ENCODE measurements at places on chromosomes 12 and 14.

DNA sequence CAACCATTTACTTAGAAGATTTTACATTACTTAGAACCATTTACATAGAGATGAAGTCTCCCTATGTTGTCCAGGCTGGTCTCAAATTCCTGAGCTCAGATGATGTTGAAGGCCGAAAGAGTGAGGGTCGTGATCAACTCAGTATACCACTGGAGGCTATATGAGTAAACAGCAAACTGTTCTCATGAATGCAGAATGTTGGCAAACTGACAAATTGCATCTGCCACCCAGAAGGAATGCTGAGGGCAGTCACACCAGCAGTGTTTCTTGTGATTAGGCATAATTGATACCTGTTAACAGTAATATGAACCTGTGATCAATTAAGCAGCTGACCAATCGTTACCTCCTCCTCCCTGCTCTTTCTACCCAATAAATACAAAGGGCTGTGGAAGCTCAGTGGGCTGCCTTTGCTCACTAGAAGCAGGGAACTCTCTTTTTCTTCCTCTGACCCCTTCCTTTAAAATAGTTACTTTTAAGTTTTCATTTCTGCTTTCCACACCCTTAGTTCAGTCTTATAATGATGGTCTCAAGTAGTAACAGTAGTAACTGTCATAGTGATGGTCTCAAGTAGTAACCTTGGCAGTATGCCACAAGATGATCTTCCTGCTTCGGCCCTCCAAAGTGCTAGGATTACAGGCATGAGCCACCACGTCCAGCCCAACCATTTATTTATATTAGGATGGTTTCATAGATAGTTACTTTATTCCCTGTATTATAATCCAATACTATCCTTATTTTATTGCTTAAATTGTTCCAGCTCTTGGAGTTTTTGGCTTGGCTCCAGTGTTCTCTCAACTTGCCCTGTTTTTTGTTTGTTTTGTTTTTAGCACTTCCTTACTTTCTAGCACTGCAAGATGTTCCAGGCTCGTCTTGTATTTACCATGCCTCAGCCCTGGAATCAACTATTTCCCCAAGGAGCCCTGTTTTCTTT, 25.8 kb downstream of the LIMA1 start:
- peak; percentile 88 for DNase-seq

DNA sequence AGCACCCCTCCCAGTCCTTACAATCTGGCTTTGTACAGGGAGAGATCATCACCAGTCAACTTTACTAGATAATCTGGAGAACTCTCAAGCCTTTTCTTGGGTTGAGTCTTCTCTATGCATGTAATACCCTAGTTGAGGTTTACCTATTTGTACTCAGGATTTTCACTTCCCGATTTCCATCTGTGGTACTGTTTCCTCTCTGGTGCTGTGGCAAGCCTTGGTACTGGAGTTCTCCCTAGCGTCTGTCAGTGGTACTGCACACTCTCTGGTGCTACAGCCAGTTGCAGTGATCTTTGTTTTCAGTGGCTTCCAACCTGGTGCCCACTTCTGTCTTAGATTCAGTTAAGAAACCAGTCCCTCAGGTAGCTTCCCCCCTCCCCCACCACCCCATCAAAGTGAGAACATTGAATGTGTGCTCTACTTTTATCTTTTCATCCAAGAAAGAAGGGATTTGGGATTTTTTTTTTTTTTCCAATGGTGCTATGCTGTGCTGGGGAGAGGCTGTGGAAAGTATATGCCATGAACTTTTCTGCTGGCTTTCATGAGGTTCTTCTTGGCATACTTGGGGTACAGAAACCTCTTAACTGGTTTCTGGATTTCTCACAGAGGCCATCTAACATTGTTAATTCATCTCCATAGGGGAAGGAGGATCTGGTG, 69.4 kb upstream of the EVL start:
- DNase-seq = no peak

- DNase-seq = no peak
Observed at GRCh38 chr14:103480595-103480994, 42.0 kb downstream of the CKB start.

- no peak for DNase-seq
Observed at GRCh38 chr12:31584782-31585181, 6.2 kb downstream of the DENND5B start.

DNA sequence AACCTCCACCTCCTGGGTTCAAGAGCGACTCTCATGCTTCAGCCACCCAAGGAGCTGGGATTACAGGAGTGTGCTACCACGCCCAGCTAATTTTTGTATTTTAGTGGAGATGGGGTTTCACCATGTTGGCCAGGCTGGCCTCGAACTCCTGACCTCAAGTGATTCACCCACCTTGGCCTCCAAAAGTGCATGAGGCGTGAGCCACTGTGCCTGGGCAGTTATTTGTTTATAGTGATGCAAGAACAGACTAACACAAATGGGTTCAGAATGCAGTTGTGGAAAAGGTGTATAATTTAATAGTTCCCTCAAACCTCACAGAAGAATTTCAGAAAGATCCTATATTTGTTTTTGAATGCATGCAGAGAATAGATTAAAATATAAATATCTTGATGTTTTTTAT, 447.1 kb downstream of the ZFP36L1 start:
- no peak for DNase-seq

GRCh38 chr14:102140750-102141145, 1.1 kb downstream of the WDR20 start:
- no peak for DNase-seq

DNA sequence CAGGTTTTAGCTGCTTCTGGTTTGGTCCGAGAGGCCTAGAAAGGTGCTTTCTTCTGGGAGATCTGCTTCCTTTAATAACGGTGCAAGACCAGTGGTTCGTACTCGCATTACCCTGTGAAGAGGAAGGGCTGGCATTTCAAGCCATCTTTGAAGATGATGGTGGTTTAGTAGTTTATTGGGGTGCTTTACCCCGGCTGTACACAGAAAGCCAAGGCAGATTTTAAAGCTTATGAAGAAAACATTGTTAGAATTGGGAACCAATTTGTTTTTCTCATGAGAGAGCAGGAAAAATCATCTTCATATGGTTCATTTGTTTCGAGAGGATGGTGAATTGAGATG, 3.6 kb downstream of the CCND2 start:
- no peak for DNase-seq

DNA sequence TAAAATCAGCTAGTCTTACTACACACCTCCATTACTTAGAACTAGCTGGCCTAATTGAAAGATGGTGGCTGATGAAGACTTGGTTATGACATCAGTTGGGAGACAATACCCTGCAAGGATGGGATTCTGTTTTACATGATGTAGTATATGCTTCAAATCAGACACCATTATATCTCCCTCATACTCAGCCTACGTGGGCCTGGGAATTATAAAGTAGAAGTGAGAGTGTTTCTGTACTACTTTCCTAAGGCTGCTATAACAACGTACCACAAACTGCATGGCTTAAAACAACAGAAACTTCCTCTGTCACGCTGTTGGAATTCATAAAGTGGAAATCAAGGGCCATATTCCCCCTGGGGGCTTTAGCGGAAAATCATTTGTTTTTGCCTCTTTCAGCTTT, 190.4 kb downstream of the PAH start:
- DNase-seq = no peak

GRCh38 chr12:77882709-77883108, 52.0 kb downstream of the NAV3 start:
- no peak for DNase-seq

- no peak for DNase-seq
Observed at GRCh38 chr12:67517181-67517887, 131.2 kb upstream of the DYRK2 start.

- no peak for DNase-seq
Observed at GRCh38 chr12:104627990-104628830, 171.5 kb downstream of the CHST11 start.

- DNase-seq = no peak
Observed at GRCh38 chr12:78431931-78432330, 432.6 kb upstream of the SYT1 start.

DNA sequence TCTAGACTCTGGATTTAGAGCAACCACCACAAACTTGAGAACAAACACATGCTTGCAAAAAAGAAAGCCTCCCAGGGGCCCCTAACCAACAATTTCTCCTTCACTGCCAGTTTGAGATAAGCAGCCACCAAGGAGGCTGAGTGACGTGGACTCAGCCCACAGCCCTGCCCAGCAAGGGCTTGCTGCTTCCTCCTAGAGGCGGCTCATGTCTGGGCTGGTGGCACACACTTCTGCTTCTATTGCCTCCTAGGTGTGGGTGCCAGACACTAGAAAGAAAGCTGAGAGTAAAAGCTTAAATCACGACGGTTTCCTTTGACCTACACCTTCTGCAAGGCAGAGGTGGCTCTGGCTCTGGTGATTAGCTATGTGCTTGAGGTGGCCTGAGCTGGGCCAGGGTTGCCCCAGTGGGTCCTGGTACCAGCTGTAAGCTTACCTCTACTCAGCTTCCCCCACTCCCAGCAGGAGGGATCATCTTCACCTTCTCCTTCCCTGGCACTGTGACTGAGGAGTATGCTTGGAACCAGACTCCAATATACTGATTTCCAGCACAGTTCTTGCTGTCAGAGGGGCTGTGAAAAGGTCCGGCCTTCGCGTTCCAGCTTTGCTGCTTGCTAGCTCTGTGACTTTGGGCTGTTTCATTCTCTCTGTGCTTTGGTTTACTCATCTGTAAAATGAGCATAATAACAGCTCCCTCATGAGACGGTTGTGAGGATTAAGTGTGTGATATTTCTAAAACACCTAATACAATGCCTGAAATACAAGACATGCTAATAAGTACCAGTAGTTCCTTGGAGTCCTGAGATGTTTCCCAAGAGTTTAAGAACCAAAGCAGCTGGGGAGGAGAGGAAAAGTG, 89.7 kb upstream of the PARP11 start:
- no peak for DNase-seq

- DNase-seq = no peak
Observed at GRCh38 chr12:26564391-26564790, 268.6 kb downstream of the ITPR2 start.

DNA sequence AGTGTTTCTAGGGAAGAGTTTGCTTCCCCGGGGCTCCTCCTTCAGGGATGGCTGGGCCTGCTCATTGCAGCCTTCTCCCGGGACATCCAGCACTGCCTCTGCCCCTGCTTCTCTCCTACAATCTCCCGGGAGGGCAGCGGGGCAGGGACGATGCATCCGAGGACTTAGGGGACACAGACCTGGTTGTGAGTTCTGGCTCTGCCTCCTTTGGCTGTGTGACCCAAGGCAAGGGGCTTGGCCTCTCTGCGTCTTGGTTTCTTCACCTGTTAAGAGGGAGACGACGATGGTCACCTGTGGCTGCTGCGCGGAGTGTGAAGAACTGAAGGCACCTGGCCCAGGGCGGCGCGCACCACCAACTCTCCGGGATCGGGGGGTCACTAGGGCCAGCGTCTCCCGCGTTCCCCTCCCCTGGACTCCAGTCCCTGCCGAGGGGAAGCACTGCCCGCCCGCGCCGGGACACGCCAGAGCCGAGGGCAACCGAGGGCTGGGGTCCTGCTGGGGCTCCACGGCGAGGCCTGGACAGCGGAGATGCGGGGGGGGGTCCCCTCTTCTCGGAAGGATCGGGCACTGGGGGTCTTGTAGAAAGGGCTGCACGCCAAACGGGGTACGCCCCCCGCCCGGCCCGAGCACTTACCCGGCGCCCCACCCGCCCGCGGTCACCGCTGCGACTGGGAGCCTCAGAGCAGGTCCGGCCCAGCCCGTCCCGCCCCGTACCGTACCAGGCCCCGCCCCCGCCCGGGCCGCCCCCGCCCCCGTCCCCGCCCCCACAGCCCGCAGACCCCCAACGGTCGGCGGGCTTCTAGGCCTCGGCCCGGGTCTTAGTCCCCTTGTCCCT, at the start of gene HVCN1:
Gene HVCN1, minus strand, starts transcription at position 670 of the 835 bp plus-strand sequence. CDS start 5,870 bp downstream, outside the sequence.
- no peak for DNase-seq

DNA sequence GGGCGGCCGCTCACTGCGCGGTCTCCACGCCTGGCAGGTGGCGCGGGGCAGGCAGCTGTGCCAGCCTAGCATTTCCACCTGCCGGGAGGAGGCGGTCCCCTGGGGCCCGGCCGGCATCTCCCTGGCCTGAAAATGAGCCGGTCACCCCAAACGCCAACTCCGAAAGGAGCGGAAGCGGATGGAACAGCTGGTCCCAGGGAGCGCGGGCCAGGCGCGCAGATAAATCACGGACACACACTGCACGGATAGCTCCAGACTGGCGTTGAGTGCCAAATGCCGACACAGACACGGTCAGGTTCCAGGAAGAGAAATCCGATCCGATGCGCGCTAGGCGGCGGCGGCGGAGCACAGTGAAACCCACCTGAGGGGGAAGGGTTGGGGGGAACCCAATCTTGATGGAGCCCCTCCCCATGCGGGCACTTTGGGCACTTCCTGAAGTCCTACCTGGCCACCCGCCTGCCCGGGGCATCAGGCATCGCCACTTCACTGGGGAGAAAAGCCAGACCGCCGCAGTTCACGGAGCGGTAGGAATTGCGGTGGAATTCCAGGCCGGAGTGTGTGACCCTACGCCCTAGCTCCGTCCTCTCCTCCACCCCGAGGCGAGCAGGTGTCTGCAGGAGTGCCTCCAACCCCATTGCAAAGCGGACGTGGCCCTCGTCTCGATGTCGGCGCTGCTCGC, 624 bp upstream of the PLEKHD1 start:
- no peak for DNase-seq

- no peak for DNase-seq
Observed at GRCh38 chr14:33408291-33408690, 469.6 kb downstream of the NPAS3 start.

DNA sequence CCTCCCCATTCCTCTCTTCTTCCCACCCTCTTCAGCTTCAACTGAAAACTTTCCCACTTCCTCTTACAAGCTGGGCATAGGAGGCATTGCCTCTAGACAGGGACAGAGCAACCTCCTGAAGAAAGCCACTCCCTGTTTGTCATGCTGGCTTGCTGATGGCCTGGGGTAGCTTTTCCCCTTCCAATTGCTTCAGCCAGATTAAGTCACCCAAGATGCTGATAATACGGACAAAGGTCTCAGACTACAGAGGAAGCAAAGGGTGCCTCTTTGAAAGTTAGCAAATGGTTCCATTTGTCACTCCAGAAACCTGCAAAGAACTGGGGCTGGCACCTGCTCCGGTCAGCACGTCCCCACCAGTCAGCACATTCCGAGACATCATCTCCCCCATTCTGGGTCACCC, 6.0 kb downstream of the KRT2 start:
- DNase-seq = no peak

- DNase-seq = no peak
Observed at GRCh38 chr14:61374284-61374683, 52.9 kb downstream of the PRKCH start.

DNA sequence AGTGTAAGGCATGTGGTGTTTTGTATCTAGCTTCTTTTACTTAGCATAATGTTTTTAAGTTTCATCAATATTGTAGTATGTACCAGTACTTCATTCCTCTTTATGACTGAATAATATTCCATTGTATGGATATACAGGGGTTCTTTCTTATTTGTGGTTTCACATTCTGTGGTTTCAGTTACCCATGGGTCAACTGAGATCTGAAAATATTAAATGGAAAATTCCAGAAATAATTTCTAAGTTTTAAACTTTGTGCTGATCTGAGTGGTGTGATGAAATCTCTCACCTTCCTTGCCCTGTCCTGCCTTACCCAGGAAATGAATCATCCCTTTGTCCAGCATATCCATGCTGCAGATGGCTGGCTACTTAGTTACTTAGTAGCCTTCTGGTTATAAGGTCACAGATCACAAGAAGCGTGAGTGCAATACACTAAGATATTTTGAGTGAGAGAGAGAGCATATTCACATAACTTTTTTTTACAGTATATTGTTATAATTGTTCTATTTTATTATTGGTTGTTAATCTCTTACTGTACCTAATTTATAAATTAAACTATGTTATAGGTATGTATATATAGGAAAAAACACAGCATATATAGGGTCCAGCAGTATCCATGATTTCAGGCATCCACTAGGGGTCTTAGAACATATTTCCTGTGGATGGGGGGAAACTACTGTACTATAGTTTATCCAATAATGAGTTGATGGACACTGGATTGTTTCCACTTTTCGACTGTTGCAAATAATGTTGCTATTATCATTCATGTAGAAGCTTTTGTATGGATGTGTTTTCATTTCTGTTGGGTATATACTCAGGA, 59.6 kb upstream of the LRTM2 start:
- no peak for DNase-seq

Data from skin of body (tissue), 3 donors.